ENCODE measurements at places on chromosomes 6 and 20.

DNA sequence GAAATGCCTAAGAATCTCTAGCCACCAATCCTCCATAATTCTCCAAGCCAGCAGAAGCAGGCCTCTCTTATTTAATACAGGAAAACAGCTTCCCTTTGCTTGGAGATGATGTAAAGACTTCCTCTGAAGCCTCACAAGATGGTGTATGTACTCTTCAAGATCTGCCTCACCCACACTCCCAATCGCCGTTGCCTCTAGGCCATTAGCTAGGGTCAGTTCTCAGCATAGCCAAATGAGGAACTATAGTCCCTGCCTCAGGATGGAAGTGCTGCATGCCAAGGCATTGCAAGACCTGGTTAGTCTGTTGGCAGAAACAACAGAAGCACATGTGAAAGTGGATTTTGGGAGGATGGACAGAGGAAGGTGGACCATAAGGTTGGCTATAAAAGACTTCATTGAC, 139.1 kb downstream of the SCML4 start:
- DNase-seq, result no peak

DNA sequence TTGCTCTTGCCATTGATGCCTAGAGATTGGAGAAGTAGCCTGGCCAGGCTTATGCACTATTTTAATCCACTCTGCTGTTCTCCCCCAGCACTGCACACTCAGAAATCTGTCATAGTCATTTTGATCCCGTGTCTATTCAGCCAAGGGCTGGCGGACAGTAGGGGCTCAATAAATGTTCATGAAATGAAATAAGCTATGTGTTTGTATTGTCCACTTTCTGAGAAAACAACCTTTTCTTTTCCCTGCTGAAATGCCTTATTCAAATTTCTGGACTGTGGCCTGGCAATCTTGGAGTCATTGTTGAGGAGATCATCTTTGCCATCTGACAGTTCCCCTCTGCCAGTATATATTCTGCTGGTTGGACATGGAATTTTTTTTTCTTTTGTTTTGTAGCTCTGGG, 550.4 kb upstream of the MAP3K7 start:
- DNase-seq, result no peak

DNA sequence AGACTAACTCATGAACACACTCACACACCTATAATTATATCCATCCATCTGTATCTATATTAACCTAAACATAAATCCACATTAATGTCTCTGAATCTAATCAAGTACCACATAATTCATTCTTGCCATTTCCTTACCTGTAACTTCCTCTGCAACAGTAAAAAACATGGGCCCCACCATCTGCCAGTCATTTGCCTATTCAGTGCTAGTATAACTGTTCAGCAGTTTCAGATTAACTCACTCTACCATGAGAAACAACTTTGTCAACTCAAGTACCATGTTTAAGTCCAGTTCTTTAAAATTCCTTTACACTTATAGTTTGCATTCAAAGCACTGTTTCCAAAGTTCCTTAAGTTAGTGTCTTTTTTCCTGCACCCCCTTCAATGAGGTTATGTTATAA, 68.8 kb downstream of the LAMP5 start:
- DNase-seq, result no peak

GRCh38 chr6:35247642-35248231, 11.8 kb upstream of the ZNF76 start:
- DNase-seq, result no peak

GRCh38 chr6:111487661-111488060, 4.6 kb upstream of the REV3L start:
- no peak for DNase-seq

DNA sequence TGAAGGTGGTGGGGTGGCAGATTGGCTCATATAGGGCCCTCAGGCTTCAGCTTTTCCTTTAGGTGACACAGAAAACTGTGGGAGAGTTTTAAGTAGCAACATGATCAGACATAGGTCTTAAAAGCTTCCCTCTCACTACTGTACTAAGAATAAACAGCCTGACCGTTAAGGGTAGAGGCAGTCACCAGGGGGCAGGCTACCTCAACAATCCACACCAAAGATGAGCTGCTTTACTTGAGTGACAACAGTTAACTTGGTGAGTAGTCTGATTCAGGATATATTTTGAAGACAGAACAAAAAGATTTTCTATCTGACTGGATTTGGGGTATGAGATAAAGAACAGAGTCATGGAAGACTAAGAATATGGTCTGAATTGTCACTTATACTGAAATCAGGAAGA, 193.1 kb upstream of the SHLD1 start:
- DNase-seq, result no peak

GRCh38 chr6:12679341-12679740, 37.2 kb upstream of the PHACTR1 start:
- no peak for DNase-seq

GRCh38 chr20:21241406-21241805, 61.7 kb upstream of the XRN2 start:
- no peak for DNase-seq

DNA sequence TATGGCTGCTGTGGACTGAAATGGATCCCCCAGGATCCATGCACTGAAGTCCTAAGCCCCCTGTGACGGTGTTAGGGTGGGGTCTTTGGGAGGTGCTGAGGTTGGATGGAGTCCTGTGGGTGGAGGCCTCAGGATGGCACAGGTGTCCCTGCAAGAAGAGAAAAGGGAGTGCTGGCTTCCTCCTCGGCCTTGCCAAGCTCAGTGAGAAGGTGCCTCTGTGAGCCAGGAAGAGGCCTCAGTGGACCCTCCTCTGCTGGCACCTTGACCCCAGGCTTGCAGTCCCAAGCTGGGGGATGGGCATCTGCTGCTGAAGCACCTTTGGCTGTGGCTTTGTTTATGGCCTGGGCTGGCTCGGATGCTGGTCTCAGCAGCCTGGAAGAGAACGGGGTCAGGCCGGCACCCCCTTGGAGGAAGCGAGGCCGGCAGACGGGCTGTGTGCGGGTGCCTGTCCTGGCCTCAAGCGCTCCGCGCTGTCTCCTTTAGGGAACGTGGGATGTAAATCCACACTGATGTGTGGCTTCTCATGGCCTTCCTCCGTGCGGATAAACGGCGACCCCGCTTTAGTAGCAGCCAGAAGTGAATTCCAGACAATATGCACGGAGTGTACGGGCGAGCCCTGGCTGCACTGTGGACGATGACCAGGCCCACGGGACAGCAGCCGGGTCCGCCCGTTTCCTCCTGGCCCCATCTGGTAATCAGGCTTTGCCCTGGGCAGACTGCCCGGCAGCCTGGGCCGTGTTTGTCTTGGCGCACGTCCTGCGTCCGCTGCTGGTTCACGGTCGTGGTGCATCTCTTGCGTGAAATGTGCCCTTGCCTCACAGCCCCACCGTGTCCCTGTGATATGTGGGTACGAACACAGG, 182.6 kb downstream of the ERMARD start:
- no peak for DNase-seq

GRCh38 chr6:142172758-142173157, 25.7 kb downstream of the VTA1 start:
- no peak for DNase-seq

GRCh38 chr20:41152108-41152757, 14.9 kb downstream of the PLCG1 start:
- DNase-seq, result no peak

DNA sequence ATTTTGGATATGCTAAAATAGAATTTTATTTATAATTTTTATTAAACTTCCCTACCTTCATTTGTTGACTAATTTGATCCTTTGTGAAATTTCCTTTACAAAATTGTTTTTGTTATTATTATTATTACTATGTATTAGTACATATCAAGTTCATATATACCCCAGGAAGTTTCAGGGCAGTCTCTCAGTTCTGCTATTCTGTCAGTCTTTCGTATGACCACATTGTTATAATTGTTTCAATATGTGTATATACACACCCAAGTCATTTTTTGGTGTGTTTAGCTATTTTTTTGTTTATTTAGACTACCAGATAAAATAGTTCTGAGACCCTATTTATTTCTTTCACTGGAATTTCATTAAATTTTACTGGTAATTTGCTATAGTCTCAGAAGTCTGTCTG, 72.1 kb downstream of the NKAIN2 start:
- no peak for DNase-seq

DNA sequence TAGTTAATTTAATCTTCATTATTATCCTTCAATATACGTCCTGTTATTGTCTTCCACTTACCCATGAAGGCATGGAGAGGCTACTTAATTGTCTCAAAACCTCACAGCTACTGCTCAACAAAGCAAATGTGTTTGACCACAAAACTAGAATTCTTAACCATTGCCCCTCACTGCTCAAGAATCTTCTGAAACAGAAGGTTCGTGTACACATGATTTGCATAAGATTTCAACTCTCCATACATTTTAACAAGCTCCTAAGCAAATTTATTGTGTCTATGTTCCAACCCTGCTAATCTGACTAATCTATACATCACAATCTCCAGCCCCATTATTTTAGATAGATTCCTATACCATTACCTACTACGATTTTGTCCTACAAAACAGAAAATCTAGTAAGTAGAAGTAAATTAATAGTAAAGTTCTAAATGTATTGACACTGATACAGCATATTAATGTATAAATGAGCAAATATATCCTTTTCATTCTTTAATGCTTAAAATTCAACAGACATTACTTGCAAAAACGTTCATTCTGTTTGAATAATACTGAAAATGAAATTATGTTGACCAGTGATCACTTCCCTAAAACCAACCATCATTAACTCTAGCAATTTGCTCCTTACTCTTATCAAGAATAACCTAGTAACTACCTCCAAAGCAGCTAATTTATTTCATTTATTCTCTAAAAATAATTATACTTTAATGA, 89.7 kb upstream of the RNF217 start:
- no peak for DNase-seq

GRCh38 chr6:132673376-132674094, 14.6 kb upstream of the TAAR1 start:
- no peak for DNase-seq

DNA sequence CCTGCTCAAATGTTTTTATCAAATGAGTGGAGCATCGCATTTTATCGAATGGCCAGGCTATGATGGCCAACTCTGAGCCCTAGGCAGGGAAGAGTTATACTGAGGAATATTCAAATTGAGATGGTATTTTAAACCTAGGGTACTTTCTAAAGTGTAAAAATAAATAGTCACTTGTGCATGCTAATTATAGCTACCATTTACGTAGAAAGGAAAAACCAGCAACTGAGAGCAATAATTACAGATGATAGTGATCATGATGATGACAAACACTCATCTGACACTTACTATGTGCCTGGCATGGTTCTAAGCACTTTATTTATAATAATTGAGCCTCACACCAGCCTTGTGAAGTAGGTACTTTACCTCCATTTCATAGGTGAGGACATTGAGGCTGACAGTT, 455.7 kb downstream of the CD83 start:
- DNase-seq, result no peak

- DNase-seq, result no peak
These were observed 46.9 kb downstream of the GFRA4 start for GRCh38 chr20:3616250-3616649.

DNA sequence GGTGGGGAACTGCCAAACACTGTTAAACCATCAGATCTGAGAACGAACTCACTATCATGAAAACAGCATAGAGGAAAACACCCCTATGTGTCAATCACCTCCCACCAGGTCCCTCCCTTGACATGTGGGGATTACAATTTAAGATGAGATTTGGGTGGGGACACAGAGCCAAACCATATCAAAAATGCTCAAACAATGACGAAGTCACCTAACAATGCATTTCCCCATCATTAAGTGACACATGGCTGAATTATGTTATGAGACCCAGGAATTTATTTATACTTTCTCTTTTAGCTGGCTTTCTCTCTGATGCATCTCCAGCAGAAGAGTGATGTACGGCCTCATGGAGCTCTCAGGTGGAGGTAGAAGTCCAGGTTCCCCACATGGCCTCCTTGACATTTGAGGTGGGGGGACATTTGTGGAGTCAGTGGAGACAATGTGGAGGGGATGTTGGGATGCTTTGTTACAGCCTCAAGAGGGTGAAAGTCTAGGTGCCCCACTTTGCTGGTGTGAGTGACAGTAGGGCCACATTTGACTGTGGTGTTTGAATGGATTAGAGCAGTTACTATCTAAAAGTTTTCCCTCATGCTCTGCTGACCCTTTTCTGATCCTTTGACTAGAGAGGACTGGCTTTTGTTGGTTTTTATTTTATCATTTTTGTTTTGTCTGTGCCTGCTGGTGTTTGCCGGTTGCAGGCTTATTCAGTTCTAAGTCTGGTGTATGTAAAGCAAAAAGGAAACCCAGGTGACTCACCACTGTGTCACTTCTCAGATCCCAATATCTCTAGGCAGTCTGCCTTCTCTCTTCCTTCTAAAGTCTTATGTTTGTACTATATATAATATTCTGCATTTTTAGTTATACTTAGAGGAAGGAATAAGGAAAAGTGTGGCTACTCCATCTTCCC, 18.5 kb upstream of the DCBLD1 start:
- no peak for DNase-seq

DNA sequence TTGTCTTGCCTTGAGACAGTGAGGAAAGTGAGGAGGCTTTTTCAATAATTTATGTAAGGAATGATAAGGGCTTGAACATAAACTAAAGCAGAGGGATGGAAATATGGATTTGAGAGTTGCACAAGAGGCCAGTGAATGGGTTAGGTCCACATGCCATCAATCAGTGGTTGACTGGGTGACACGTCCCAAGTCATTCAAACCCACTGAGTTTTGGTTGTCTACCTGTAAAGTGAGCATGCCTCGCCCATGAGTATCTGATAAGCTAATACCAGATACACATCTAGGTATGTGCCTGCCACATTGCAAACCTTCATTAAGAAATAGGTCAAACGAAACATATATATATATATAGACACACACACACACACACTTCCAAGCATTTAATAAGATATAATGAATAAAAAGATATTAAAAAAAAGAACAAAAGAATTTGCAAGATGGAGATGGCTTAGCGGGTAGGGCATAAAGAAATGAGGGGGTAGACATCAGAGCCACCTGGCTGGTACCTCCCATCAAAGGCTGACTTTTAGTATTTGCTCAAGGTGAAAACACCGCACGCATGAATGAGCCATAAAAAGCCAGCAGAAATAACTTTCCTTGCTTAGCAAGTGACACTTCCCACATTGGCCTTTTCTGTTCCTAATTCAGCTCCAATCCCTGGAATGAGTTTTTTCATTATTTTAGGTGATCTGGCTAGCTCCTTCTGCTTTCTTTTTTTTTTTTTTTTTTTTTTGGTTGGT, 109.1 kb upstream of the GGTLC1 start:
- no peak for DNase-seq

- no peak for DNase-seq
These were observed 28.5 kb downstream of the SF3B5 start for GRCh38 chr6:144066741-144067484.

GRCh38 chr20:47878601-47879027, 93.3 kb upstream of the SULF2 start:
- no peak for DNase-seq

DNA sequence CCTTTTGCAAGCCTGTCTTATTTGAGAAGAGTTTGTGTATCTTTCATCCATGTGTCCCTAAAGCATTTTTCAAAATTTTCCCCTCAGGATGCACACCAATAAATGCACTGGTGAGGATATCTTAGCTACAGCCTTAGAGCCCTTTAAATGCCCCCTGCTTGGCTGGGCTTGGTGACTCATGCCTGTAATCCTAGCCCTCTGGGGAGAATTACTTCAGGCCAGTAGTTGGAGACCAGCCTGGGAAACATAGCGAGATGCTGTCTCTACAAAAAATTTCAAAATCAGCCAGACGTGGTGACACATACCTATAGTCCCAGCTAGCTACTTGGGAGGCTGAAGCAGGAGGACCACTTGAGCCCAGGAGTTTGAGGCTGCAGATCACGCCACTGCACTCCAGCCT, 33.8 kb upstream of the PLCB4 start:
- no peak for DNase-seq
